Mammary microvascular endothelial cell (primary cell): ENCODE measurements at places on chromosomes 3 and 15. TPM values are rescaled to one million over a fixed set of nuclear protein-coding genes. Genes with fewer than 3 reads are reported as not detected.

Gene OCA2
- not detected in 2 replicates for total RNA-seq

Gene PRKCD
- total RNA-seq, result 4.1 and 8.5 TPM in 2 replicates

Gene NMB
- 6.3 and 11.4 TPM in 2 replicates for total RNA-seq

Gene ZIC4
- total RNA-seq, result not detected in 2 replicates

Gene ADAMTS17
- 0.10 TPM in 1 of 2 replicates, not detected in the other for total RNA-seq

Gene ZNF662
- 1.00 and 1.1 TPM in 2 replicates for total RNA-seq

Gene HYAL1
- 5.1 and 9.8 TPM in 2 replicates for total RNA-seq

Gene TEX9
- 1.5 and 1.6 TPM in 2 replicates for total RNA-seq

Gene ALAS1
- total RNA-seq, result 61.3 and 61.8 TPM in 2 replicates

Gene ROPN1
- not detected in 2 replicates for total RNA-seq

Gene PLA2G4D
- not detected in 2 replicates for total RNA-seq

Gene ALG1L2
- not detected in 2 replicates for total RNA-seq

Gene TRH
- not detected in 2 replicates for total RNA-seq

Gene FAM81A
- total RNA-seq, result 0.20 and 0.44 TPM in 2 replicates

Gene GUCA1C
- total RNA-seq, result not detected in 2 replicates
